ENCODE measurements at places on chromosomes 6 and 20. TPM values are rescaled to one million over a fixed set of nuclear protein-coding genes. Genes with fewer than 3 reads are reported as not detected.
A peak's percentile ranks its signal among the peaks of the same experiment; 100 is the strongest.

The PTCHD4 gene
- not detected for total RNA-seq

The PPP1R3G gene
- total RNA-seq = 0.04 TPM

DNA sequence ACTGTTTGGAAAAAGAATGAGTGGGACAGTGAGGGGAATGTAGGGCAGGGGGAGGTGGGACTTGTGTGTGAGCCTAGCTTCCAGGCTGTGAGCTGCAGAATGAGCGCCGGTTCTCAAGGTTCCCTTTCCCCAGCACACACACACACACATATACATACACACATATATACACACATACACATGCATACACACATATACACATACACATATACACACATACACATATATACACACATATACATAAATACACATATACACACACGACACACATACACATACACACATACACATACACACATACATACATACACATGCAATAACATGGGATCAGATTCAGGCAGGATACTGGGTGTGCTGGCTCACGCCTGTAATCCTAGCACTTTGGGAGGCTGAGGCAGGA is 66.5 kb downstream of the CNBD2 start:
- H3K27ac ChIP-seq = no peak overlapping the region
- no peak overlapping the region for H3K4me3 ChIP-seq
- H3K36me3 ChIP-seq = no peaks in the 10 kb centered on the region
- peaks cover 2% of the 10 kb centered on the region for H3K27me3 ChIP-seq
- no peaks in the 10 kb centered on the region for H3K4me1 ChIP-seq

- H3K27me3 ChIP-seq = no peaks in the 10 kb centered on the region
- H3K4me1 ChIP-seq = peaks cover 34% of the 10 kb centered on the region
- H3K36me3 ChIP-seq = peaks cover 18% of the 10 kb centered on the region
These were observed 11.9 kb downstream of the SLX4IP start for GRCh38 chr20:10447028-10447427.

DNA sequence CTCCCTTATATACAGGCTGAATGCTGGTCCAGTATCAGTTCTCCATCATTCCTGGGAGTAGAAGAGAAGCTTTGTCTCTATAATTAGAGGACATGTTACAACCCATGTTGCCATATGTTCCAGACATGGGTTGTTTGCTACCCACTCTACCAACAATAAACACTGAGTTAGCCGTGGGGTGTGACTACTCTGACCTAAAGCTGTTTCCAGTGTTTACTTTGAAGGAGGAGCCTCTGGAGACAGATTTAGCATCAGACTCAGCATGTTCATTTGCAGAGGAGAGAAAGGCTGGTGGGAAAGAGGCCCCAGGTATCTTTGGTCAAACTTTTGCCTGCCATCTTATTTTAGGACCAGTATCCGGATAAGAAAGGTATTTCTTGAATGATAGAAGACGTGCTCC is 157.9 kb upstream of the SNX9 start:
- H3K4me3 ChIP-seq = no peak overlapping the region
- no peak for DNase-seq
- peaks cover 14% of the 10 kb centered on the region for H3K4me1 ChIP-seq
- peaks cover 2% of the 10 kb centered on the region for H3K27me3 ChIP-seq
- no peaks in the 10 kb centered on the region for H3K36me3 ChIP-seq

- no peaks in the 10 kb centered on the region for H3K36me3 ChIP-seq
- H3K4me3 ChIP-seq = peak overlapping the region; percentile 63
- peak; percentile 87 for DNase-seq
- H3K27me3 ChIP-seq = peaks cover 5% of the 10 kb centered on the region
- H3K27ac ChIP-seq = peak overlapping the region; percentile 78
These were observed 16.2 kb upstream of the UBR2 start for GRCh38 chr6:42547407-42548329.

DNA sequence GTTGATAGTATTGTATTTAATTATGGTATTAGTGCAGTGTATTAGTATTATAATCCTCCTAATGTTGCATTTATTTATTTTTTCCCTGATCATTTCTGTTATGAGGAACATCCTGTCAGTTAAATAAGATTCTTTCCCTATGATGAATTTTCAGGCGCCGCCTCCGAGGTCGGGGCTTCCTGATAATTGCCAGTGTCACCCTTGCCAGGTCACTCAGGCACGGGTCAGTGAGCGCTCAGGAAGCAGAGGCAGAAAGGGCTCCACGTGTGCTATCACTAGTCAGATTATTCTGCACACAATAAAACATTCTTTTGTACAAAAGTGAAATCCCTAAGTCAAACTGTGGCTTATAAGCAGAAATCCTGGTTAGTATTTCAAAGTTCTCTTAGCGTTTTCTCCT is 64.8 kb downstream of the TSHZ2 start:
- H3K36me3 ChIP-seq = no peaks in the 10 kb centered on the region
- H3K27ac ChIP-seq = no peak overlapping the region
- H3K4me1 ChIP-seq = peaks cover 21% of the 10 kb centered on the region
- H3K27me3 ChIP-seq = no peaks in the 10 kb centered on the region
